ENCODE measurements at places on chromosomes 5 and 9. TPM values are rescaled to one million over a fixed set of nuclear protein-coding genes. Genes with fewer than 3 reads are reported as not detected.

The MEF2C gene
- total RNA-seq, result 2.2 TPM

The PTGS1 gene
- total RNA-seq, result 0.07 TPM

The SGCD gene
- 0.43 TPM for total RNA-seq

The FOXD4L3 gene
- not detected for total RNA-seq

The IL13 gene
- not detected for total RNA-seq

The NAIF1 gene
- total RNA-seq, result 21.2 TPM

The ANKRD34B gene
- total RNA-seq, result not detected

The KIF20A gene
- 99.6 TPM for total RNA-seq

The TMEM252 gene
- not detected for total RNA-seq

Measured in HT1080 (cell line).